ENCODE measurements at places on chromosomes 1 and 21.
A peak's percentile ranks its signal among the peaks of the same experiment; 100 is the strongest.

DNA sequence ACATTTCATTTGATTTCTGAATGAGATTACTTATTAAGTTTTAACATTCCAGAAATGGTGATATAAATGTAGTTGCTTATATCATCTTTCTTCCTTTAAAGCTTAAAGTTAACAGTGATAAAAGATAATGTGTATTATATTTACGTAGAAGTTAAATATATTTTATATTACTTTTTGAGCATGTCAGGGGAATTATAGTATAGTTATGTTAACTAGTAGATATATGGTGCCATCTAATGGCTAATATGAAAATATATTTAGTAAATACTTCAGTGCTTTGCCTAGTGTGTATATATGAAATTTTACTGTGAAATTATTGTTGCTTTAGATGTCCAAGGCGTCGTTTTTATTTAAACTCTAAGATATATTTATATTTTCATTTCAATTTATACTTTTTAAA lies 51.5 kb downstream of the SYT14 start:
- peak; percentile 6 for DNase-seq

GRCh38 chr21:24470852-24471251 lies 1136.4 kb downstream of the MRPL39 start:
- DNase-seq, result no peak

DNA sequence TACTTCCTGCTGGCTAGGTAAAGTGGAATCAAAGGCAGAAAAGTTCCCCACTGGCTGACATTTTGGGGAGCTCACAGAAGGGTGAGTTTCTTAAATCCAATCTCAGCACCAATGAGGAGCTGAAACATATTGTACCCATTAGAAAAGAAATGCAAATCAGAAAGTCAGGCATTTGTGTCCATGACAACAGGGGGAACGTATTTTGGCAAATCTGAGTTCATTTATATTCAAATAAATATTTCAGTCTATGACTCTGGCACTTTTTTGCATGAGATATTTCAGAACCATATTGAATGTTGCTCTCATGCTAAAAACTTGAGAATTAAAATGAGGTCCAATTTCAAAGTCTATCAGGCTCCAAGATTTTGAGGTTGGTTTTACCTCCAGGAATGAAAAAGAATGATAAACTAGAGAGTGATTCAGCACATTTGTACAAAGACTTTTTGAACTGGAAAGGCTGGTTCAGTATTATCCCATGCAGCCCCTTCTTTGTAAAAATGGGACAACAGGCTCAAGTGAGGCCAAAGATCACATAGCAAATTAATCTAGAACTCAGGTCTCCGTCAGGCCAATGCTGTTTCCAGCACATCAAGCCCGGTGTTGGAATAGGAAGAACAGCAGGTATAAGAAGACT lies 202.2 kb downstream of the RRAGC start:
- DNase-seq, result no peak

DNA sequence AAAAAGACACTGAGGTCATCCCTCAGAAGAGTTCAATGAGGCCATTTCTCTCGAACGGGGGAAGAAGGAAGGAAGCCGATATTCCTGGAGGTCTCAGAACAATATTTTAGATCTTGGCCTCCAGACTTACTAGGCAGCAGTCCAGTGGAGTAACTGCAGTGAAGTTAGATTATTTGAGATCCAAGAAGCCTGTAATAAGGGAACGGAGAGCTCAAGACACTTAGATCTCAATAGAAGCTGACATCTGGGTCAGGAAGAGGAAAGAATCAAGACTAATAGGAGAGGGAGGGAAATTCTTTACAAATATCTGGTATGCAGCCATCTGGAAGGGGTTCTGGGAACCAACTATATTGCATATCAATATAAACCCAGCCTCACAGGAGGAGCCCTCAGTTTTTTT lies 13.6 kb upstream of the ENAH start:
- DNase-seq, result peak; percentile 89

DNA sequence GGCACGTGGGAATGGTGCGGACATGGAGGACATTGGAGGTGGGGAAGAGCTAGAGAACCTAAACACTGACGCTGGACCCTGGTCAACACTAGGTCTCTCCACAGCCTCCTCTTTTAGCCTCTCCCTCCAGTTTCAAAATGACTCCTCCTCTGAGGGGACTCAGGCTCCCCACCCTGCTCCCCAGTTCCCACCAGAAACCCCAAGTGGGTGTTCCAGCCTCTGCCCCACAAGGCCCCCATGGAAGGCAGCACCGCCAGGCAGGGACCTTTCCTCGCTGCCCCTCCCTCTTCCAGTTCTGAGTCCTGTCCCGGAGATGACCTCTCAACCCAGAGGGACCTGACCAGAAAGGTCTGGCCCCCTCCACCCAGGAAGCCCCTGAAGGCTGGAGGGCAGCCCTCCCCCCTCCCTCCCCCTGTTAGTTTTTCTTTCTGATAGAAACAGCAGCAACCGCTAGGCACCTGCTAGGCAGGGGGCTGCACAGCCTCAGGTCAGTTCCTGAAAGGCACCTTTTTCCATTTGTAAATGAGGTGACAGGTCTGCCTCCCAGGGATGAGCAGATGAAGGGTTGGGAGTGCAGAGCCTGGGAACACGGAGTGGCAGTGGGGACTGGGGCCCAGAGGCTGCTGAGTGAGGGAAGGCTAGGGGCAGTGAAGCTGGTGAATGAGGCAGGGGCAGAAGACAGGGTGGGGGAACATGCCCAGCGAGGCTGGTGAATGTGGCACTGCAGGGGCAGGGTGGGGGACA lies 9.3 kb upstream of the ITGB2 start:
- DNase-seq, result no peak

DNA sequence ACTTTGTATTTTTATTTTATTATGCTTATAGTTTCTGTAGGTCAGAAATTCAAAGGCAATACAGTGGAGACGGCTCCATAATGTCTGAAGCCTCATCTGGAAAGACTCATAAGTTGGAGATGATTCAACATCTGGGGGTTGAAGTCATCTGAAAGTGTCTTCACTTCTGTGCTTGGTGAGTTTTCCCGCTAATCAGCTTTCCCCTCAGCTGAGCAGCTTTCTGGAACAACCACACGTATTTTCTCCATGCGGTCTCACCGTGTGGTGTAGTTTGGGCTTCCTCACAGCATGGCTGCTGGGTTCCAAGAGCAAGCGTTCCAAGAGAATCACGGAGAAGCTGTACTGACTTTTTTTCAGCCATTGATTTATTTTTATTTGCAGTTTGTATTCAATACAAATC lies 7.6 kb upstream of the DDI2 start:
- DNase-seq, result no peak

GRCh38 chr1:28236656-28237322 lies 865 bp downstream of the ATP5IF1 start:
- DNase-seq, result no peak

DNA sequence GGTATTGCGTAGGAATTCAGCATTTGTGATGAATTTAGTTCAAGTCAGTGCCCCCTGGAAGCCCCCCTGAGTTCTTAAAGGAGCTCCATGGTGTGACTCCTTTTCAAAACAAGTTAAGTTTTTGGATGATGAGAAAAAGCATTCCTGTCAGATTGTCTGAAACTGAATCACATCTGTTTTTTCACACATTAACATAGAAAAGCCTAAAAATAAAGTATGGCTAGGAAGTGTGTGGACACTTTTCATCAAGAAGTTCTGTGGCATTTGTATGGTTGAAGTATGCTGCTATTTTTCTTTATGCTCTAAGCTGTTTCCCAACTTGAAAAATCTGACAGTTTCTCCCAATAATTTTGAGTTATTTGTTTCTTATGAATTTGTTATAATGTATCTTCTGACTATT lies 33.7 kb downstream of the PRDM2 start:
- DNase-seq, result peak; percentile 14

GRCh38 chr21:35924714-35925301 lies 135.5 kb downstream of the SETD4 start:
- DNase-seq, result no peak

DNA sequence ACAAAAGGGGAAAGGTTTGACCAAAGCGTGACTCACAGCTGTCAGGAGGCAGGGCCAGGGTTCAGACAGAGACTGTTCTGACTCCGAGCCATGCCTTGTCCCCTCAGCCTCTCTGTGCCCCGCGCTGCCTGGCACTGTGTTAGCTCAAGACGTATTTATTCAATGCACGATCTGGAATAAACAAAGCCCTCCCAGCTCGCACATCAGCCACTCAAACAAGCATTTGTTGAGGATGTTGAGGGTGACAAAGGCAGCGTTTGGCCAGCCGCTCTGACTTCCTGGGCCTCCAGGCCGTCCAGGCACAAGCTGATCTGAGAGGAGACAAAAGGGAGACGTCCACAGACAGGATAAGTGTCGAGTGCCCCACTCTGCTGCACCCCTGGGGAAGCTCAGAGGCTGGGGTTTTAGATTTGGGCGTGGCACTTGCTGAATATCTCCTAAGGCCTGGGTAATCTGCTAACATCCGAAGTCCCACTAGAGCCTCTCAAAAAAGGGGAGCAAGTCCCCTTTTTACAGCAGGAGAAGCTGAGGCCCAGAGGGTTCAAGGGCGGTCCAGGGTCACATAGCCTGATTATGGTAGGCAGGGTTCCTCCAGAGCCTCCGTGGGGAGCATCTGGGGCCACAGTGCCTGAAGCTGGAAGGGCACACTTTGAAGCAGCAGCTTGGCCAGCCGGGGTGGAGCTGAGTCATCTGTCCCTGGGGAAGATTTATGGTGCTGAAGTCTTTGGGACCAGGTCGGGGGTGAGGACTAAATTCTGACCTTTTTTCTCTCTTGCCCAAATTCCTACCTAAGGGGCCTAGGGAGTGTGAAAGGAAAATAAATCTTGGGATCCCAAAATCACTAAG lies 95.9 kb downstream of the SPSB1 start:
- no peak for DNase-seq

DNA sequence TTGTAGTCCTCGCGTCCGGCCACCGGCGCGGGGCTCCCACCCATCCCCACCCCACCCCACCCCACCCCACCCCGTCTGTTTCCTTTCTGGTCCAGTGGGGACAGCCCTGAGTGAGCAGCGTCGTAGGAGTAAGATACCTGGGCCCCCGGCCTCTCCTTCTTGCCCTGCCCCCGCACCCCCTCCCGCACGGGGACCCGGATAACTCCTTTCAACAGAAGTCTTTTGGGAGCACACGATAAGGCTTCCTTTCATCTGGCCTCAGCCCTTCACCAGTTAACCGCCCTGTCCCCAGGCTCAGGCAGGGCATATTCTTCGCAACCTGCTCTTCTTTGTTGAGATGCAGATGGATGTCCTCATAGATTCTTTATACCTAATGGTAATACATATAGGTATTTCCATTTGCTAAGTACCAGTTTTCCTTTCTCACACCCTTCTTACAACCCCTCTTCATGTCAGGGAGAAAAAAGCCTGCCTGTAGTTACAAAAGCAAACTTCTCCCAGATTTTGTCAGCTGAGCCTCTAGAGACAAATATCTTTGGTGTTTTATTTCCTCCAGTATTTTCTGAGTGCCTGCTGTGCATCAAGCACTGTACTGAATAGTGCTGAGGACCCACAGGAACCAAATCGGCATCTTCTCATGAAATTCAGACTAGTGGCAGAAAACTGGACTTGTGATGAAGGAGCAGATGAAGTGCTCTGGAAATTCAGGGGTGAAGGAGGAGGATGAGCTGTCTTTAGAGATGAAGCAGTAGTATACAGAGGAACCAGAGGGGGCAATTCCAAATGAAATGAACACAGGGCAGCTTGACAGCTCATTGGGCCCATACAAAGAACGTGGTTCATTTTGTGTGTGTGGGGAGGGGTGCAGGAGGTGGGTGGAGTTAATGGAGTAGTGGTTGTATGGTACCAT lies 33.6 kb downstream of the SLC2A1 start:
- no peak for DNase-seq

GRCh38 chr1:6956488-6957159 lies 171.4 kb downstream of the CAMTA1 start:
- no peak for DNase-seq

GRCh38 chr1:11215381-11216005 lies 26.3 kb downstream of the ANGPTL7 start:
- no peak for DNase-seq

Data from muscle of back (tissue), 13 donors.